Stimulated activated CD8-positive, alpha-beta memory T cell treated with anti-CD3 and anti-CD28 coated beads, Interleukin-4, amount 100 ng/mL, for 48 hours (primary cell): ENCODE measurements at places on chromosomes 7 and 10.

DNA sequence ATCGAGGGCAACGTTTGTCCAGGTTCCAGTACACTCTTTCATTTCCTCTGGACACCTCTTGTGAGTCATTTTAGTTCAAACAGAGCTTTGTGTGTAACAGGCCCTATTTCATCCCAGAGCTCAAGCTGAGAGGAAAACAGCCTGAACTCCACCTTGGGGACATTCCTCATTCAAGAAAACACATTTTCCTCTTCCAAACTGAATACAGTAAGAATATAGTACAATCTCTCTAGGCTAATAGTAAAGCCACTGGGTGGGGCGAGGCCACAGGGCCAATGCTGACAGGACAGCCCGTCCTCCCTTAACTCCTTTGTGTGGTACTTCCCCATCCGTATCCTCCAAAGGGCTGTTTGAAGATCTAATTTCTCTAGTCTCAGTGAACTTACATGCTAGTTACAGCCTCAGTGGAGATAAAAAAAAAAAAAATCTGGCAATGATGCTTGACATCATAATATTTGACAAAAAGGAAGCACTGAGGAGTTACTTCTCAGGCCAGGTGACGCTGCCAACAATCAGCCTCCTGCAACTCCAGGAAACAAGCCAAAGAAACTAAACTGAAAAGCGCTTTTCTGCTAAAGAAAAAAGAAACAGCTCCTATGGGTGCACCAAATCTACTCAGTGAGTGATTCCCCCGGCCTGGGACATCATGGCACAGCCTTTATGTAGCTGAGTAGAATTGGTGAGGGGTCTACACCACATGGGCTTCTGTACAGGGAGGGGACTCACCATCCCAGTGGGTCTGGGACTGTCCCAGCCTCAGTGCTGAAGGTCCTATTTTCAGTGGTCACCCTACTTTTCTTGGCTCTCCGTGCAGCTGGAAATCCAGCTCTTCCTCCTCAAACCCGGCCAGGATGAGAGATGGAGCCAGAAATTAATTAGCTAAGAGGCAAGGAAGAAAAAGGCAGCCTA is 238.2 kb upstream of the NEBL start:
- no peak for DNase-seq

DNA sequence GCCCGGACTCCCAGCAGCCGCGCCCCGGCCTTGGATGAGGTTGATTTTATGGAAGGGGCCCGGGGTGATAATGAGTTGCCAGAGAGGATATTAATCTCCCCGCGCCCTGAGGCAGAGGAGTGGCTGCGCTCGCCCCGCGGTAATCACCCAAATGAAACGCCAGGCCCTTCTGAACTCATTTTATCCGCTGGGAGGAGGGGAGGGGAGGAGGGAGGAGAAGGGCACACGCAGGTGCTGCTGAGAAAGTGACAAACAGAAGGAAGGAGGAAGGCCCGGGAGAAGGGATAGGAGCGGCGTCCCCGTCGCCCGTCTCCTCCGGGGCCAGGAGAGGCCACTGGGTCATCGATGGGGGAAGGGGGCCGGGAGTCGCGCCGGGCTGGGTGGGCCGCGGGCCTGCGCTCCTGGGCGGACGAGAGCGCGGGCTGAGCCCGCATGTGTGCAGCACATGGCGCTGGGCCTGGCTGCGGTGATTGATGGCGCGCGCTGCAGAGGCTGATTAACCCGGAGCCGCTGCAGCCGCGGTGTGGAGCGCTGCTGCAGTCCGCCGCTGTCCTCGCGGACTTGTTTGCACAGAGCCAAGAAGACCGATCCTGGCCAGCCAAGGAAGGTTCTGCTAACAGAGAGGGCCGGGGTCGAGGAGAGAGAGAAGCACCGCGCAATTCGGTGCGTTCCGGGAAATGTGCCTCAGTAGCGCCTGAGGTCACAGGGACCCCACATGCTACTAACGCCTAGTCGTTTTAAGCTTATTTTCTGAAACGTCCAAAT is 6.5 kb downstream of the MNX1 start:
- DNase-seq: peak; percentile 31

DNA sequence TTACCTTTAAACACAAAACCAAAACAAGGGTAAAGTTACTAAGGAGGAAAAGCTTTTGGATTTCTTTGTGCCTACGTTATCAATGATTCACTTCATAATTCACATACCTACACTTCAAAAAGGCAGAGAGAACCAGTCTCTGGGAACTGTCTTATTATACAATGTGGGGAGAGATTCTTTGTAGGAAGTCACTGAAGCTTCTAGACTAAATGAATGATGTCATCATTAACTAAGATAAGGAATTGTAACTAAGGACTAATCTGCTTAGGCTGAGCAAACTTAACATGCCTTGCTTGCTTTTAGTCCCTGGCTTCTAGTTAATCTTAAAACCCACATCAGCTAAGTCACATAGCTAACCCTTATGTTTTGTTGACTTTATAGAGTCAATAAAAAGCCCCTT is 771.2 kb downstream of the NXPH1 start:
- no peak for DNase-seq

DNA sequence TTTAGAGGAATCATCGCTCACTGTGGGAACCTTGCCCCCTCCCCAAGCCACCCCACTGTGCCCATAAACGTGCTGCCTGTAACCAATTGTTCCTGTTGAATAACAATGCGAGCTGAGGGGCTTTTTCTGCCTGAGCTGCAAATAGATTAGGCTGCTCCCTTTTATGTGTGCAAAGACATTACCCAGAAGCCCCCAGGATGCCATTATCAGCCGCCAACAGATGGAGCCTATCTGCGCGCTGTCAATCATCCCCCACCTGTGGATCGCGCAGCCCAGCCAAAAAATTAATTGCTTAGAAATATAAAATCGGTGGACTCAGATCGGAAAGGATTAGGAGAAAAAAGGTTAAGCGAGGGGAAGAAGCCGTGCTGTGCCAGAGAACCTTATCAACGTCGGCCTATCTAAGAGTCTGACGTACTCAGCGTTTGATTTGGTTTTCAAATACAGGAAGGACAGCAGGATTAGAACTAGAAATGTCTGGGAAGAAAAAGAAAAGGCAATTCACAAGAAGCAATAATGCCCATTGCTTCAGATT is 167.3 kb upstream of the MYO3A start:
- DNase-seq: no peak

- no peak for DNase-seq
Measured at GRCh38 chr10:49426490-49427360, 30.8 kb upstream of the DRGX start.

- DNase-seq: no peak
Measured at GRCh38 chr10:48792687-48793096, 108.0 kb downstream of the WDFY4 start.

DNA sequence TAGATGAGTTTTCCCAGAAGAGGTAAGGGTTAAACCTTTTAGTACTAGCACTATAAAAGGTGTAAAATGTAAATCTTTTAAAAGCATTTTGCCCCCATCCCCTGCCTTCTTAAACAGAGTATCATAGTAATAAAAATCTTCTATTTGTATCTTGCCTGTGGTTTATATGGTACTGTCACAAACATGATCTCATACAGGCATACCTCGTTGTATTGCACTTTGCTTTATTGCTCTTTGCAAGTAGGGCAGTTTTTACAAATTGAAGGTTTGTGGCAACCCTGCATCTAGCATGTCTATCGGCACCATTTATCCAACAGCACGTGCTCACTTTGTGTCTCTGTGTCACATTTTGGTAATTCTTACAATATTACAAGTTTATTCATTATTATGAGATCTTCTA is 198.8 kb upstream of the YAE1 start:
- no peak for DNase-seq

- no peak for DNase-seq
Measured at GRCh38 chr10:107814865-107815487, 650.5 kb upstream of the SORCS1 start.

DNA sequence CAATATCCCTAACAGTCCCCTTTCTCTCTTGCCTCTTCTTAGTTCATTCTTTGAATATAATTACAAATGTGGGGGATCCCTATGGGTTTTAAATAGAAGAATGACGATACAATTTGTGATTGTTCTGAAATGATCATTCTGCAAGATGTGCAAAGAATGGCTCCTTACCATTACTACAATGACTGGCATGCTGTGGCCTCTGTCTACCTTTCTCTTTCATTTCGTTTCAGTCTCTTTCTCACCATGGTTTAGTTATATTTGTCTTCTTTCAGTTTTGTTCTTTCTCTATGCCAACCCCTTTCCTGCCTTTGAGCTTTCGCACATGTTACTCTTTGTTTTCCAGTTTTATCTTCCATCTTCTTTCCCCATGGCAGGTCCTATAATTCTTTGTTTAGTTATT is 176.5 kb downstream of the SUGCT start:
- DNase-seq: no peak

- DNase-seq: no peak
Measured at GRCh38 chr10:61888744-61889143, 12.8 kb upstream of the ARID5B start.

GRCh38 chr10:99395750-99396445 is 34.5 kb downstream of the GOT1 start:
- DNase-seq: no peak

DNA sequence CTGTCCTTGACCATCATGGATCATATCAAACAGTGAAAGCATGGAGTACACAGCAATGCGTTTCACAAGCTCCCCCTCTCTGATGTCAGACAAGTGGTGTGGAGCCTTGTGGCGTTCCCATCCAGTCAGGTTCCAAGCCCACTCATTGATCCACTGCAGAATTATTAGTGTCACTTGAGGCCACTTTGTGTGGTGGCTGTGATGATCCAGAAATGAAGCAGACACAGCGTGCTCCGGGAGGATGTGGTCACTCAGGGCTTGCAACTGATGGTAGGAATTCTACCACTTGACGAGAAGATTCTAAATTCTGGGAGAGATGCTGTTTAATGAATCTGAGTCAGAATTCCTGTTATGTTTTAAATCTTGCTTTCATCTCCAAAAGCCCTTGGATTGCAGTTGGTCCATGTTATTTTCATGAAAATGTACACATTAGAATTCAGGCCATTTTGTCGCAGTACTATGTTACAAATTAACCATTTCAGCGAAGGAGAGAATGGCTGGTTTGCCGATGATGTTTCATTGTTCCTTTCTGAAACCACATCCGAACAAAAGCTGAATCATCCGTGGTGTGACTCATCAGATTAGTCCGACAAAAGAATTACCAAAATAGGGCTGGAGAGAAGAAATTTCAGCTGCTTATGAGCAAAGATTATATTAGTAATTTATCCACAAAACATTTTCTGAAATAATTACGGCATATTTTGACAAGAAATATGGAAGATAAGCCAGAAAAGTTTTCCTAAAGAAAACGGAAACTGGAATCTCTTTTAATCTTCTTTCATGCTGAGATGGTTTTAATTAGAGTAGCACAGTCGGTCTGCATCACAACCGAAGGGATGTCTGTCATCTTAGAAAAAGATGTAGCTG is 48.1 kb downstream of the INSYN2A start:
- no peak for DNase-seq

DNA sequence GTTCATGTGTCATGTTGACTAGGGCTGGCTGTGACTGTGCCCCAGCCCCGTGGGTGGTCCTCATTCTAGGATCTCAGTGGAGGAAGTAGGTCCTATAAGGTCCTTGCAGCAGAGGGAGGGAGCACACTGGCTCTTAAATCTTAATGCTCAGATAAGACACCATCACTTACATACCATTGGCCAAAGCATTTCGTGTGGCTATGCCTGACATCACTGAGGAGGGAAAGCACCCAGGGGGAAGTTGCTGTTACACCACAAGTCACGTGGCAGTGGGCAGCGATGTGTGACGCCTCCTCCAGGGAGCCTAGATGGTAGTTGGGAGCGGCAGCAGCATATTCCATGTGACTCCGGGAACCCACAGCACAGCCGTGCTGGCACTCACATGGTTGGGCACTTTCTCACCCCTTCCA is 224.7 kb upstream of the SH2B2 start:
- no peak for DNase-seq

GRCh38 chr7:26375726-26376174 is 84.1 kb downstream of the SNX10 start:
- DNase-seq: no peak

DNA sequence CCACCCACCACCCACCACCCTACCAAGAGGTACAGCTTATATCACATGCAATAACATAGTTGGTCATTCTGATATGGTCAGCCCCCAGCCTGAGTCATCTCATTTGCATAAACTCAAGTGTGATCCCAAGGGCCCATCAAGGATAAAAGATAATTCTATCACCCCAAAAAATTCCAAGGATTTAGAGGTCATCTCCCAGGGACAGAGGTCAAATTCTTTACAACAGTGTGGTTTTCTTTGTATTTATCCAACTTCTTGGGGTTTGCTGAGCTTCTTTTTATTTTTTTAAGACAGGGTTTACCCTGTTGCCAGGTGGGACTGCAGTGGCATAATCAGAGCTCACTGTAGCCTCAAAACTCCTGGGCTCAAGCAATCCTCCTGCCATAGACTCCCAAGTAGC is 9.4 kb upstream of the GTPBP10 start:
- DNase-seq: no peak

DNA sequence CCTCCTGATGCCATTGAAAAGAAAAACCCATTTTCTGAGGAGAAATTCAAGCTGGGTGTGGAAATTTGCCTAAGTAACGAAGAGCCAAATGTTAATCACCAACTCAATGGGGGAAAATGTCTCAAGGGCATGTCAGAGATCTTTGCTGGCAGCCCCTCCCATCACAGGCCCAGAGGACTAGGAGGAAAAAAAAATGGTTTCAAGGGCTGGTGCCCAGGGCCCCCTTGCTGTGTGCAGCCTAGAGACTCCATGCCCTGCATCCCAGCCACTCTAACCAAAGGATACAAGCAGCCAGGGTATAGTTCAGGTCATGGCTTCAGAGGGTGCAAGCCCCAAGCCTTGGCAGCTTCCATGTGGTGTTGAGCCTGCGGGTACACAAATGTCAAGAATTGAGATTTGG is 106.3 kb downstream of the ALOX5 start:
- no peak for DNase-seq

- DNase-seq: no peak
Measured at GRCh38 chr10:14235566-14236195, 95.0 kb downstream of the FRMD4A start.

- no peak for DNase-seq
Measured at GRCh38 chr10:70497120-70497545, 18.6 kb downstream of the PALD1 start.

DNA sequence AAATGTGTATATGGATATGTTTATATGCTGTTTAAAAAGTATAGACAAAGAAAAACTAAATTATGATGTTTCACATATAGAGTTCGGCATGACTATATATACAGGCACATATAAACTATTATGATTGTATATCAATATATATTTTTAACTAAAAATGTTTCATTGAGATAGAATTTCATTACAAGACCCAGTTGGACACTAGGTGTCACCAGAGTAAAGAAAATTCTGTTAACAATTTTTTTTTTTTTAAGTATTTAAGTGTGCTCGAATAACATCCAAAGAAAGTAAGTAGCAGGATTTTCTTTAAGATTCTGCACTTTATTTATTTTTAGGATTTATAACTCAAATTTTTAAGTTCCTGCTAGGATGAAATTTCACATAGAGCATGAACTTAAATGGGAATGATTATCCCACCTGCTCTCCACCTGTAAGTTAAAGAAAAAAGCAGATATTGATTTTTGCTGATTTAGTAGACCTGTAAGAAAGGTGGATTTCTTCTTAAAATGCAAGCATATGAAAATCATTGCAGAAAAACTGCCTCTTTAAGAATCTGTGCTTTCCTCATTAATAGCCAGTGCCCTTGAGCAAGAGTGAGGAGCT is 961.5 kb downstream of the PCDH15 start:
- DNase-seq: no peak
